ENCODE measurements at places on chromosomes 12 and 14.

DNA sequence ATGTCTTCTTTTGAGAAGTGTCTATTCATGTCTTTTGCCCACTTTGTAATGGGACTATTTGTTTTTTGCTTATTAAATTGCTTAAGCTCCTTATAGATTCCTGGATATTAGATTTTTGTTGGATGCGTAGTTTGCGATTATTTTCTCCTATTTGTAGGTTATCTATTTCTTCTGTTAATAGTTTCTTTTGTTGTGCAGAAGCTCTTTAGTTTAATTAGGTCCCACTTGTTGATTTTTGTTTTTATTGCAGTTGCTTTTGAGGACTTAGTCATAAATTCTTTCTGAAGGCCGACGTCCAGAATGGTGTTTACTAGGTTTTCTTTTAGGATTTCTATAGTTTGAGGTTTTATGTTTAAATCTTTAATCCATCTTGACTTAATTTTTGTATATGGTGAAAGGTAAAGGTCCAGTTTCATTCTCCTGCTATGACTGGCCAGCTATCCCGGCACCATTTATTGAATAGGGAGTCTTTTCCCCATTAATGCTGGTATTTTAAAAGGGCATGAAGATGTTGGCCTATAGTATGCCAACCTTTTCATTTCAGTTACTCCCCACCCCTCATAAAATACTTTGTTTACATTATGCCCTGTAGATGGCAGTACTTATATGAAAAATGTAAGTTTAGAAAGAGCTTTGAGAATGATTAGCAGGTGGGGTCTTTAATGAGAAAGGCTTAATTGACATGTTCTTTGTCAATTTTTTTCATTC lies 62.9 kb upstream of the PSMA6 start:
- DNase-seq = no peak

DNA sequence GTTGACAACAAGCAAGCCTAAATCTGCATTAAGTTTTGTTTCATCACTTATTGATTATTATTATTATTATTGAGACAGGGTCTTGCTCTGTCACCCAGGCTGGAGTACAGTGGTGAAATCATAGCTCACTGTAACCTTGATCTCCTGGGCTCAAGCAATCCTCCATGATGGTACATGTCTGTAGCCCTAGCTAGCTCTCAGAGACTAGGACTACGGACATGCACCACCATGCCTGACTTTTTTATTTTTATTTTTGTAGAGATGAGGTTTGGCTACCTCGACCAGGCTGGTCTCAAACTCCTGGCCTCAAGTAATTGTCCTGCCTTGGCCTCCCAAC lies 35.7 kb upstream of the STK38L start:
- DNase-seq = no peak

DNA sequence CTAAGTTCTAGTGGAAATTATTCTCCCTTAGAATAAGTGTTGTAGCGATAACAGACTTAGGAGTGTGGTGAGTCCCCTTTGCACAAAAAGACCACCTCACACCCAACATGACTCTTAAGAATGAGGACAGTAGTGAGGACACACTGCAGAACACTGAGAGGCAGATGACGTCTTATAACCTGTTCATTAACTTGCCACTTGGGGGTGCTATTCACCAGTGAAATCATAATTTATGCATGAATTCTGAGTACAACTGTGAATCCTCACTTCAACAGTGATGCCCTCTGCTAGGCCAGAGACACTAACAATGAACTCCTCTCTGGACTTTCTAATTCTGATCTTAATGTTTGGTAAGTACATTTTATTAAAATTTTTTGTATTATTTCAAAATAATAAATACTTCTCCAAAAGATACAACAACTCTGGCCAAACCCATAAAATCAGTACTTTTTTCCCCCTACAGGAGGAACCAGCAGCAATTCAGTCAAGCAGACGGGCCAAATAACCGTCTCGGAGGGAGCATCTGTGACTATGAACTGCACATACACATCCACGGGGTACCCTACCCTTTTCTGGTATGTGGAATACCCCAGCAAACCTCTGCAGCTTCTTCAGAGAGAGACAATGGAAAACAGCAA lies 274.7 kb downstream of the DAD1 start:
- DNase-seq = no peak

DNA sequence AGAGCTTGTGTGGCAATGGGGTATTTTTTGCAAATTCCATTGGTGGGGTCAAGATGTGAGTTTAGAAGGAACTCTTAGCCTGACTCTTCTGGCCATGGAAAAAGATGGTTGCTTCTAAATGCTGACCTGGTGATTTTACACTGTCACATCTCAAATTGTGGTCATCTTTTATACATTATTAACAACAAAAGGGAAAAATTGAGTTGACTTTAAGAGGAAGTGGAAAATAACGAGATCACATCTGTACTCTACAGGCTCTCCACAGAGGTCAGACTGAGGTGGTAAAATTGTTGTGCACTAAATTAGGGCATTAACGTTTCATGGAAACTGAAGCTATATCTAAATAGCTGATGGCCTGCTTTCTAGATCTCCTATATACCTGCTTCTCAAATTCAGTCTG lies 44.7 kb downstream of the PTPN11 start:
- no peak for DNase-seq

- no peak for DNase-seq
These were observed 301.3 kb upstream of the STXBP6 start for GRCh38 chr14:25351269-25351668.

- no peak for DNase-seq
These were observed 56.1 kb upstream of the DDX11 start for GRCh38 chr12:31017535-31017934.

GRCh38 chr12:6632026-6632983 lies 3.5 kb downstream of the LPAR5 start:
- DNase-seq = no peak

DNA sequence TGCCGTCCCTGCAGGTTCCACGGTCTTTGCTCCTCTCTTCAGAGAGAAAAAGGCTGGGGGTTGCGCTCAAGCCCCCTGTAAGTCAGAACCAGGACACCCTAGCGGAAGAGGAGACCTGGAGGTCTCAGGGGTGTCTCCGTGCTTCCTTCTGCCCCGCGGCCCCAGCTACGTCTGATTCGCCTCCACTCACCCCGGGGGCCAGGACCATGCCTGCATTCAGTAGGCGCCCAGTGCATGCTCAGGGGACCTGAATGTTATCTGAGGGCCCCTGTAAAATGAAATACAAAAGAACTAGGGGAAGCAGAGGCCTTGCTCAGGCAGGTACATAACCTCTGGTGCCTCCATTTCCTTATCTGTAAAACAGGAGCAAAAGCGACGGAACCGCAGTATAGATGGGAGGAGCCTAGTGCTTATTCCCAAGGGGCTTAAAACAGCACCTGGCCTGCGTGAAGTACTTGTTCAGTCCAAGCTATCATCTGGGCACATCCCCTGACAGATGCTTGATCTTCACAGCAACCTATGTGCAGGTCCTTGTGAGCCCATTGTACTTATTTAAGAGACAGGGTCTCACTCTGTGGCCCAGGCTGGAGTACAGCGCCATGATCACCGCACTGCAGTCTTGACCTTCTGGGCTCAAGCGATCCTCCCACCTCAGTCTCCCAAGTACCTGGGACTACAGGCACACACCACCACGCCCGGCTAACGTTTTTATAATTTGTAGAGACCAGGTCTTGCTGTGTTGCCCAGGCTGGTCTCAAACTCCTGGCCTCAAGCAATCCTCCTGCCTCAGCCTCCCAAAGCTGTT lies 110.3 kb upstream of the NCOR2 start:
- no peak for DNase-seq

Data from stimulated activated CD8-positive, alpha-beta memory T cell treated with anti-CD3 and anti-CD28 coated beads, Interleukin-7, amount 100 ng/mL, for 24 hours (primary cell).